Effector CD8-positive, alpha-beta T cell (primary cell): ENCODE measurements at places on chromosomes 2 and 18.
A peak's percentile ranks its signal among the peaks of the same experiment; 100 is the strongest.

DNA sequence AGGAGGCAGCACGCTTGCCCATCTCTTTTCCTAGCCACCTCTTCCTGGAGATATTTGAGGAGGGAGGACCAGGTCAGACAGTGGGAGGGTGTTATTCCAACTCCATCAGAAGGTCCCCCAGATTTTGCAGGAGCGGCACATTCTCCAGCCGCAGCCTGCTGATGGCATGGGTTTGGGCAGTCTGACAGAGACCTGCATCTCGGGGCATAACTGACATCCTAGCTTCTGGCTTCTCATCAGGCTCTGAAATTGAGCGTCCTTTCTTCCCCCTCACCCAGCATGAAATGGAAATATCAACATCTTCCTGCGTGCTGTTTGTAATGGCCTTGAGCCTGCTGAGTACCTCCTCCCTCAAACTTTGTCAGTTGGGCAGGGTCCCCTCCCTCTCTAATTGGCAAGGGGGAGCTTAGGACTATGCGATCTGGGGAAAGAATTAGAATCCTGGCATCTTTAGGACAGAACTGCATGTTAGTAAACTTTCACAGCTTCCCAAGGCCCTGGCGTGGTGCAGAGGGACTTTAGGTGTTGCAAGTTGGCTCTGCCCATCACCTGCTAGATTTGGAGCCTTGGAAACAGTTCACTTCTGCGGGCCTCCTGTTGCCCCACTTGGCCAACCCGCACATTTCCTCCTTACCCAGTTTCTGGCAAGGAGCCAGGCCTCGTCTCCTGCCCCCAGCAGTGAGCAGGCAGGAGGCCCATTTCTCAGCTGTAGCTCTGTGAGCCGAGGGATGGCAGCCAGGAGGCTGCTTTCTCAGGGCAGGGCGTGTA lies 2.2 kb downstream of the ITM2C start:
- DNase-seq, result peak; percentile 67

DNA sequence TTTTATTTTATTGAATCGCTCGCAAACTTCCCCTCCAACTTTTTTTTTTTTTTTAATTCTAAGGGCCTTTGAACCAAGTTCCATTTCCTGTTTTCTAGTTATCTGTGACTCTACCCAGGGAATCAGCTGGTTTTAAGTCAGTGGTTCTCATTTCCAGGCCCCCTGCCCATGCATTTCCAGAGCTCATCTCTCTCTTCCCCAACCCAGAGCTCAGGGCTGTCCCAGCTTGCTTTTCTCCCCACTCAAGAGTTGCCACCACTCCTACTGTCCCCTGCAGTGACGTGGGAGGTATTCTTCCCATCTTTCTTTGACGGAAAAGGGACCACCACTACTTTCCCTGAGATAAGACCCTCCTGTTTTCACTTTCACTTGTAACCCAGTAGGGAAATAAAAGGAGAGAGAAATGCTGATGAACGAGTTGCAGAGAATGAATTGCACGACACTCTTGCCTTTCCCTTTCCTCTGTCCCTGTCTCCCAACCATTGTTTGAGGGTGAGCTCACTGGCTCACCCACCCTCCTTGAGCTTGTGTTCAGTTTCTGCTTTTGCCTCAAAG lies 42.1 kb downstream of the TET3 start:
- no peak for DNase-seq

DNA sequence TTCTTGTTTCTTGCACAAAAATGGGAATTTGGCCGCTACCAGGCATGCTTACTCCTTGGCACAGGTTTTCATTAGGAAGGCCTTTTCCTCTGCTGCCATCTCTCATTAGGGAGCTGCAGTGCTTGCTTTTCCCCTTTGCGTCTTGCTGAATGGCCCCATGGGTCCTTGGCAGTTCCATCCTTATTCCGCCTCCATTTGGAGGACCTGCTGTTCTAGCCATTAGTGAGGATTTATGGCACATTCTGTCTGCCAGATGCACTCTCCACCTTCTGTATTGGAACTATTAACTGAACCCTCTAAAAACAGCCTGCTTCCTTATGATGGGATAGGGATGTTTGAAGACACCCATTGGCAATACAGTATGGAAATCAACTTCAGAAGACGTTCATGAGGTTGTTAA lies 103.5 kb upstream of the NOSTRIN start:
- DNase-seq, result no peak

DNA sequence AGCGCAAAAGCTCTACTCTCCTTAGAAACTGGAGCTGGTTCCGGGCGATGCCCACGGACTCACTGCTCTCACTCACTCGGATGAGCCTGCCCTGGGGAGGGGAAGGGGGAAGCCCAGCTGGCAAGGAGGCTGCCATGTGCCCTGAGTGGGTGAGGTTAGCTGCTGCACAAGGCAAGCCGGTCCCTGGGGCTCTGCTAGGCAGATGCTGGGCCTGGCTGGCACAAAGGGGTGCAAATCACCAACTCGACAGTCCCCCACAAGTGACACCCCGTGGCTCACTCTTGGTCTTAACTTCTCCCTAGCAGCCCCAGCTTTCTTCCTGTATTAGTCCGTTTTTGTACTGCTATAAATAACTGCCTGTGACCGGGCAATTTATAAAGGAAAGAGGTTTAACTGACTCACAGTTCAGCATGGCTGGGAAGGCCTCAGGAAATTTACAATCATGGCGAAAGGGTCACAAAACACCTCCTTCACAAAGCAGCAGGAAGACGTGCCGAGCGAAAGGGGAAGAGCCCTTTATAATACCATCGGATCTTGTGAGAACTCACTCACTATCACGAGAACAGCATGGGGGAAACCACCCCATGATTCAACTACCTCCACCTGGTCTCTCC lies 33.2 kb downstream of the ADCY3 start:
- no peak for DNase-seq

DNA sequence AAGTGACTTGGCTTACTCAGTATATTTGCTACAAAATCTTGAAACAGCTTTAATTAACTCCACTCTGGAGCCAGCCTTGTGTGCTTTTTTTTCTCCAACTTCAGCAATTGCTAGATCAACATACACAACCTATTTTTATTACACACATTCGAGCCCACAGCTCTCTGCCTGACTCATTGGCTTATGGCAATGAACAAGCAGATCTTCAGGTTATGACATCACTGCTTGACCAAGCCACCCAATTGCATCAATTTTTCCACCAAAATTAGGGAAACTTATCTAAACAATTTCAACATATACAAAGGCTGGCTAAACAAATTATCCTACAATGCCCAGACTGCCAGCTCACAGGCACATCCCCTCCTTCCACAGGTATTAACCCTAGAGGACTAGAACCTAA lies 39.6 kb upstream of the PDK1 start:
- DNase-seq, result no peak

GRCh38 chr2:224038049-224038829 lies 847 bp downstream of the SERPINE2 start:
- peak; percentile 5 for DNase-seq

DNA sequence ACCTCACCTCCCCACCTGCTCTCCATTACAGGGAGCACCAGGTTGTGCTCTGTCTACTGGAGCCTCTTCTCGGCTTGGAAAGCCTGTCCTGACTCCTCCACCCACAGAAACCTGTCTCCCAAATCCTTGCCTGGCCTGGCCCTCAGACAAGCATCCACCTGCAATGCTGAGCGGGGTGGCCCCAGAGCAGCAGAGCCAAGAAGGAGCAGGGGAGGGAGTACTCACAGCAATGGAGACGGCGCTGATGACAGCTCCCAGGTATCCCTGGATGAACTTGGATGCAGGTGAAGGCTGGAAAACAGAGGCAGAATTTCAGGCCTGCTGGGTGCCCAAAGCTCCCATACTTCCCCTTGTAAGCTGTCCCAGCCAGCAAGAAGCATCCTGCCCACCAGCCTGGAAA lies 72.8 kb downstream of the SFXN5 start:
- DNase-seq, result no peak

- DNase-seq, result no peak
Observed at GRCh38 chr2:138415985-138416384, 85.6 kb upstream of the SPOPL start.

DNA sequence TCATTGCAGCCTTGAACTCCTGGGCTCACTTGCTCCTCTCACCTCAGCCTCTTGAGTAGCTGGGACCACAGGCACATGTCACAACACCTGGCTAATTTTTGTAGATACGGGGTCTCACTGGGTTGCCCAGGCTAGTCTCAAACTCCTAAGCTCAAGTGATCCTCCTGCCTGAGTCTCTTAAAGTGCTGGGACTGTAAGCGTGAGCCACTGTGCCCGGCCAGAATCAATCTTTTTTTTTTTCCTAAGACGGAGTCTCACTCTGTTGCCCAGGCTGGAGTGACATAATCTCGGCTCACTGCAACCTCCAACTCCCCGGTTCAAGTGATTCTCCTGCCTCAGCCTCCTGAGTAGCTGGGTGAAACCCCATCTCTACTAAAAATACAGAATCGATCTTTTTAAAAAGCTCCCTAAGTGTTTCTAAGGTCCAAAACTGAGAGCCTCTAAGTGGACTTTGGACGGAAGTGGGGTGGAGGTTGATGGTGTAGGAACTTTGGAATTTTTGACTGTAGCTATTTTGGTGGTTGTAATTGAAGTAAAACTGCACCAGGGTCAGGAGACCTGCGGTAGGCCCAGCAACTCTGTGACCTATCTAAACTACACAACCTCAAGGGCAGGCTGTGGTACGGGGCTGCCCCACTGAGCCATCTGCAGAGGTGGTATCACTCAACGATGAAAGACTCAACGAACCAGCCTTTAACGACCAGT lies 82.9 kb downstream of the POLR1A start:
- DNase-seq, result no peak
